A673 (cell line): ENCODE measurements at places on chromosomes 3 and 15.

GRCh38 chr3:172751175-172751704 is 714 bp downstream of the ECT2 start:
- peak; percentile 21 for DNase-seq
- peaks cover 13% of the 10 kb centered on the region for H3K4me1 ChIP-seq
- no peaks in the 10 kb centered on the region for H3K27me3 ChIP-seq
- H3K4me3 ChIP-seq: peak overlapping the region; percentile 79

- H3K36me3 ChIP-seq: no peaks in the 10 kb centered on the region
- no peaks in the 10 kb centered on the region for H3K4me1 ChIP-seq
- H3K4me3 ChIP-seq: no peak overlapping the region
- no peak for DNase-seq
Observed at GRCh38 chr3:46865546-46865945, 2.3 kb upstream of the MYL3 start.

GRCh38 chr3:170397685-170398084 is 21.0 kb upstream of the CLDN11 start:
- H3K27ac ChIP-seq: no peak overlapping the region
- no peaks in the 10 kb centered on the region for H3K4me1 ChIP-seq
- no peak overlapping the region for H3K4me3 ChIP-seq
- no peak for DNase-seq
- H3K36me3 ChIP-seq: no peaks in the 10 kb centered on the region

DNA sequence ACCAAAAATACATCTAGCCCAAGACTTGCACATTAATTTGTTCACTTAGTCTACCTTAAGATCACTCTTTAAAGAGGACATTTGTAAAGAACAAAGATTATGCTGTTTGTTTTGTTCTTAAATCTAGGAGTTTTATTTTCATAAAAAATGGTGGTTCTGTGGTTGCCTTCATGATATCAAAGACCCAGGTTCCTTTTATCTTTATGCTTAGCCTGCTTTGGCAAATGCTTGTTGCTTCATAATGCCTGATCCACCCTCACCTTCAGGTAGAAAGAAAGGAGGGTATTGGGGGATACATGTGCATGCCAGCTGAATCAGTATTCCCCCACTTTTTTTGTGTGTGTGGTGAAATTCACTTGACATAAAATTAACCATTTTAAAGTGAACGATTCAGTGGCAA is 48.5 kb downstream of the GTF2E1 start:
- no peak overlapping the region for H3K4me3 ChIP-seq
- no peaks in the 10 kb centered on the region for H3K27me3 ChIP-seq
- H3K36me3 ChIP-seq: no peaks in the 10 kb centered on the region
- H3K27ac ChIP-seq: no peak overlapping the region
- no peak for DNase-seq

DNA sequence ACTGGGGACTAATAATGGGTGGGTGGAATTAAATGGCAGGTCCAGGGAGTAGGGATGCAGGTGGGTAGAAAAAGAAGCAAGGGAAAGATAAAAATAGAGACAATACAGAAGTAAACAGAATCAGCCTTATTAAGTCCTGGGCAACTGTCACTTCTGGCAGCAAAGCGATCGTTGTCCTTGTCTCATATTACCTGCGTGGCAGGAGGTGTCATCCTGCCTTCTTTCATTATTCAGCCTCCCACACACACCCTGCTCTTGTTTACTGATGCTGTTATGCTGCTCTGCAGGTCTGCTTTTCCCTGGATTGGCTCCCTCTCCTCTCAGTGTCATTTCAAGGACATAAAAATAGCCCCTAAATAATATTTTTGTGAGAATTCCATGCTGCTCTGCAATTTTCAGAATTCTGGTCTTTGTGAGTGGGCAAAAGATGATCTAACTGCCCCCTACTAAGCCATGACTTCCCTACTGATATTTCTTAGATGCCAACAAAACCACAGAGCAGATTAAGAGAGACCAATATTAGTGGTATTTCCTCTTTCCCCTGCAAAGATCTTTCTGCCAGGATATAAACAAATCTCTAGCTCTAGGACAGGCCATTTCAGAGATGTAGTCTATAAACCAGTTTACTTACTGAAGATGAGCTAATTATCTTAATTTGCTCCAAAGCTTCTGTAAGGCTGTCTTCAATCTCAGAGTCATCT is 8.5 kb downstream of the VEPH1 start:
- H3K27me3 ChIP-seq: peaks cover 8% of the 10 kb centered on the region
- no peak overlapping the region for H3K27ac ChIP-seq
- H3K4me3 ChIP-seq: no peak overlapping the region
- no peaks in the 10 kb centered on the region for H3K4me1 ChIP-seq
- no peaks in the 10 kb centered on the region for H3K36me3 ChIP-seq
